Eye (tissue), 1 donor: ENCODE measurements at places on chromosomes 2 and 18.

DNA sequence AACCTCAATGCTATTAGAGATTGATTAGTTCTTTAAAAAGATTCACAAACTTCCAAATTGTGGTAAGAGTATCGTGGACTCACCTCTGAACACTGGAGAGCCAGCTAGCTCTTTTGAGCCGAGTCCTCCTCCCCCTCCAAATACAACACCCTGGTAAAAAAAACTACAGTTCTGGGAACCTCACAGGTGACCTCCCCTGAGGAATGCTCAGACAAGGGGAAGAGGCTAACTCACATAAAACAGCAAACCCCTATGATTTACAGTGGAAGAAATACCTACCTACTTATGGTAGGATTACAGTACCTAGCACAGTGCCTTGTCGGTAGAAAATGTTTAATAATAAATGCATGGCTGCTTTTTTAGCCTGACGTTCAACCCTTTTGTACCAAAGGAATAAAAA lies 8.4 kb downstream of the ZNF24 start:
- no peak for DNase-seq

DNA sequence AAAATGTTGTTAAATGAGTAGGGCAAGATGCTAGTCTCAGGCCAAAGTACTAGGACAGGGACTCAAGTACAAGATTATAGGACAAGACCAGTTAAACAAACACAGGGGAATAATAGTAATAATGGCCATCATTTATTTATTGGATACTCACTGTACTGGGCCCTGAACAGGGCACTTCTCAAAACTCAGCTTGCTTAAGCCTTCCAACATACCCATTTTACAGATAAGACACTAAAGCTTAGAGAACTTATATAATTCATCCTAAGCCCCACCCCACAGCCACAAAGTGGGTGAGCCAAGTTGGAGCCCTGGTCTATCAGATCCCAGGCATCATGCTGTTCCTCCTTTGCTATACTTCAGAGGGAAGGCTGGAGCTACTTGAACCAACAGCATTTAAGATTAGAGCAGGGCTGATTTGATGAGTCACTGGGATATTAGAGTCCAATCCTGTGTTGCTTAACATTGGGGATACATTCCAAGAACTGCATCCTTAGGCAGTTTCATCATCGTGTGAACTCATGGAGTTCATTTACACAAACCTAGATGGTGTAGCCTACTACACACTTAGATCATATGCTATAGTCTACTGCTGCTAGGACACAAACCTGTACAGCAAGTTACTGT lies 153.6 kb downstream of the MTCL1 start:
- no peak for DNase-seq

DNA sequence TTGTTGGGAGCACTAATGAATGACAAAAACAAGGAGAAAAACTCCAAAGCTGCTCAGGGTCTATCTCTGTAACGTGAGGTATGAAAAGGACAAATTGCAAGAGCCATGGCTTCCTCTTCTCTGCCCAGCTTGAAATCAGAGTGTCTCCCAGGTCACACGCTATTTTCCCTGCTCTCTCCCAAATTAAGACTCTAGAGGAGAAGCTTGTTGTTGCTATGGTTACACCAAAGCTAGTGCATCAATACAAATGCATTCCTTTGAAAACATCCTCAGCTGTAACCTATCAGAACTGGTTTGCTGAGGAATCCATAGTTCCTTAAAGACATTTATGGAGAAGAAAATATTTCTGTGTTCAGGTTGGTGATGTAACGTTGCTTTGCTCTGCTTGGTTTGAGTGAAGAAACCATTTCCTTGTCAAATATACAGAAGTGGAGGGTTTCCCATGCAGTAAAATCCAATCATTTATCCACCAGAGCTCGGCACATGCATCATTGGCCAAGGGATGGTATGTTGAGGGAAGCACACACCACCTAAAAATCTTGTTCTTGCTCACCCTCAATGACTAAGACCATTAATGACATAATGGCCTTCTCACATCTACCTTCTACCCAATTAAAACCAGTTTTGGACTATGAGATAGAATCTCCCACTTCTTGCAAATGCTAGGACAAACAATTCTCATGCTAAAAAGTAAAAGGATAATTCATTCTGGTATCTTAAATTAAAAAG lies 2135.6 kb upstream of the CELF4 start:
- peak; percentile 36 for DNase-seq

DNA sequence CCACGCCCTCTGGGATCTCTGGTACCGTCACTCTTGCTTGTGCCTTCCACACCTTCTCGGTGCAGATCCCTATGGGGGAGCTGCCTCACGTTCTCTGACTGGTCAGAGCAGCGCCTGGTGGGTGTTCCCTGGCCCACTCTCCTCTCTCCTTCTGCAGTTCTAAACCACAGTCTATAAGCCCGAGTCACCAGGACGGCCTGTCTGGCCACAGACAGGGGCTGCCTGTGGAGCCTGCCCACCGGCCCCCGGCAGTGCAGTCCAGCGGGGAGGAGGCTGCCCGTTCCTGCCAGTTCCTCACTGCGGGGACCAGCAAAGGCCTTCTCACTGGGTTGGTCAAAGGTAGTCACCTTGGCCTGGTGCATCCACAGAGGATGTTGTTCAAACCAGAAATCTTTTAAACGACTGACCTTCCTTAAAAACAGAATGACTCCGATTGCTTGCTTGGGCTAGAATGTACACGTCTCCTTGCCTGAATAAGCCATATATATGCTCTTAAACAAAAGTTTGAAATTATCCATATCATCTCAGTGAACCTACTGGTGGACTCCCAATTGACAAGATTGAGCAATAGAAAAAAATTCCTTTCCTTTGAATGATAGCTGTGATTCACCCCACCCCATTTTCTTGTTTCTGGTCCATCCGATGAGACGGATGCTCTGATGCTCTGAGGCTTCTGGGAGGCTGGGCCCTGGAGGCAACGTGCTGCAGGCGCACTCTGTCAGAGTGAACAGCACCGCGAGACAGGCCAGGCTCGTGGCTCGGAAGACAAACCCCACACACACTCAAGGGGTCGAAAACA lies 61.2 kb downstream of the RALBP1 start:
- no peak for DNase-seq

DNA sequence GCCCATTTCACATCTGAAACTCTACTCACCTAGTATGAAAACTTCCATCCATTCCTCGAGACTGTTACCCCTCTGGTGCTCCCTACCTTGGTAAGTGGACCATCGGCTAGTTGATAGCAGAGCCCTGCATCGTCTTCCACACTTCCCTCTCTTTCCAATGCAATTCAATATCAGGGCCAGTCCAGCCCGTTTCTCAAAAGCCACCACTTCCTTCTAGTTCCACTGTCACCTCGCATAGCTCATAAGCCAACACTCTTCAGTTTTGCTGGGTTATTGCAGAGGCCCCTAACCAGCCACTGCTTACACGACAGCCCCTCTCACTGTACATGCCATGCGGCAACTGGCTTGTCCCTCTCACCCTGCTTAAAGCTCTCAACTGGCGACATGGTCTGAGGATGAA lies 10.2 kb upstream of the ZNF407 start:
- no peak for DNase-seq

GRCh38 chr2:16250466-16250865 lies 310.1 kb downstream of the MYCN start:
- DNase-seq = no peak

GRCh38 chr2:37776487-37776886 lies 105.0 kb upstream of the CDC42EP3 start:
- no peak for DNase-seq

DNA sequence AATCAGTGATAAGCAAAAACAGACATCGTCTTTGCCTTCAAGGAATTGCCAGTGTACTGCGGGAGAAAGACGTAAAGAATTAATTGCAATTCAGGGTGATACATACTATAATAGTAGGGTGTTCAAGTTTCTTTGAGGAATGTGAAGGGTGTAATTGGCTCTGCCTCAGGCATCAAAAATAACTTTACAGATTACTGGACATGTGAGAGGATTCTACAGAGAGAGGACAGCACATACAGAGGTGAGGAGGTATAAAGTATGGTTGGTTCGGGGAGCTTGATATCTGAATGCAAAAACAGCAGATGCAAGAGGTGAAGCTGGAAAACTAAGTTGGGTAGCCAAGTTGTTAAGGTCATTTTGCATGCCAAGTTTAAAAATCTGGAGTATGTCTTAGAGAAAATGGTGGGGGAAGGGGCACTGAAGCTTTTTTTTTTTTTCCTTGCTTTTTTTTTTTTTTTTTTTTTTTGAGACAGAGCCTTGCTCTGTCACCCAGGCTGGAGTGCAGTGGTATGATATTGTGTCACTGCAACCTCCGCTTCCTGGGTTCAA lies 227.5 kb upstream of the FOSL2 start:
- peak; percentile 5 for DNase-seq
